ENCODE measurements at places on chromosomes 12 and 14.

- DNase-seq: no peak
Observed at GRCh38 chr14:103748534-103748857, 32.9 kb downstream of the ZFYVE21 start.

GRCh38 chr12:25785134-25785533 is 173.3 kb upstream of the RASSF8 start:
- no peak for DNase-seq

DNA sequence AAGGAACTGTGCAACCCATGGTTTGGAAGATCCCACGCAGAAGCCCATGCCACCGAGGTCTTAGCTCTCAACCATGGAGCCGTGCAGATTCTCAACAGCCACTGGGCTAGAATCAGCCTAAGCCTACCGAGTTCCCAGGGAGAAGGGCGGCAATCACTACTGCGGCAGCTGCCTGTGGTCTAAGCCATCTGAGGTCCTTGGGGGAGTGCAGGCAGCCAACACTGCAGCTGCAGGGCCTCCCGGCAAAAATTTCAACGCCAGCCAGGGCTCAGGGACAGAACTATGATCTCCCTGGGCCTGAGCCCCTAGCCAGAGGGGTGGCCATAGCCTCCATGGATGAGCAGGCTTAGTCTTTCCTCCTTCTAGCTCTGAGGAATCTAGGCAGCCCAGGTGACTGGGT is 156.8 kb upstream of the CLEC14A start:
- DNase-seq: no peak

DNA sequence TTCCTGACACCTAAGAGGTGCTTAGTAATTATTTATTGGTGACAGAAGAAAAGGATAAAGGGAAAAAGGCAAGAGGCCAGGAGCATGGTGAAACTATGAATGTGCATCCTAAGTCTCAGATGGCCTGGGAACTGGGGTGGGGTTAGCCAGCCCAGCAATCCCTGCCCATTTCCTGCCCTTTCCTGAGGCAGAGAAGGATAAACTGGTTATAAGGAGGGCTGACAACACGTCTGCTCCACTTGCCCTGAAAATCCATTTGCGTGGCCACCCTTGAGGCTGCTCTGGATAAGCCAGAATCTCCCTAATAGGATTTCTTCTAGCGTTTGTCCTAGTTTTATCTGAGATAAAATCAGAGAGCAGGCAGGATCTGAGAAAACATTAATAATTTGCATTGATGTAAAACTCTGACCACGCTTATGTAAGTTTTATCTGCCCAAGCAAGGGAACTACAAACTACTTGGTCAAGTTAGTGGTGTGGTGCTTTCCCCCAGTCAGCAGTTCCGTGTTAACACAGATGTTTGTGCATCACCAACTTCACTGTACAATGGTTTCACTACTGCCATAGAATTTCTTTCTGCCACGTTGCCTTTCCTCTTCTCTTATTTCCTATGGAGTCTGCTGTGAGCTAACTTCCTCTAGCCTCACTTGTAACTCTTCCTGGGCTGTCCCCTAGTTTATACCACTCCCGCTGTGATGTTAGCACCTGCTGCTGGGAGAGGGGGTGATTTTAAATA is 392.7 kb downstream of the RPS29 start:
- no peak for DNase-seq

DNA sequence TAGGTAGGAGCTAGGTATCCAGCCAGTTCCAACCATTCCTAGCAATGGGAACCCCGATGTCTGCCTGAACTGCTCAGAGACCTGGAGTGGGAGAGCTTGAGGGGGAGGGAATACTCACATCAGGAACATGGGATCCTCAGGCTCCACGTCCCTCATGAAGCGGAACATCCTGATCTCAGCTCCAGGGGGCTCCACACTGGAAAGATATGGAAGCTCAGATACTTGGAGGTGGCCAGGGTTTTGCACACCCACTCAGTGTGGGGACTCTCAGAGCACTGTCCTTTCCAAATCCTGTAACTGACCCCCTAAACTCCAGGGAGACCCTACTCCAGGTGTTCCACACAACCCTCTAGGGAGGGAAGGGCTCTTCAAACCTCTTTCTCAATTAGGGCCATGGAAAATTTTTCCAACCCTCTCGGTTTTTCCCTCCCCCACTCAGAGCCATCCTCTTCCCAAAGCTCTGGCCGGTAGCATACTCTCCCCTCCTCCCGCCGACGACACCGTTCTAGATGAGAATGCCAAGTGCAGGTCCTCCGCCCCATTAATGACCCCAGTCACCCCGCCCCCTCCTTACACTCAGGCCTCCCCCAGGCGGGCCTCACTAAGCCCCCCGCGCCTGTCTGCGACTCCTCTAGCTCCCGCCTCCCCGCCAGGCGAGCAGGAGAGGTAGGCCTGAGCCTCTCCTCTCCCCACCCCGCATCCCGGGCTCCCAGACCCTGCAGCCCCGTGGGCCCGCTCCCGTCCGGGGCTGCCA is 597 bp downstream of the MLF2 start:
- no peak for DNase-seq

DNA sequence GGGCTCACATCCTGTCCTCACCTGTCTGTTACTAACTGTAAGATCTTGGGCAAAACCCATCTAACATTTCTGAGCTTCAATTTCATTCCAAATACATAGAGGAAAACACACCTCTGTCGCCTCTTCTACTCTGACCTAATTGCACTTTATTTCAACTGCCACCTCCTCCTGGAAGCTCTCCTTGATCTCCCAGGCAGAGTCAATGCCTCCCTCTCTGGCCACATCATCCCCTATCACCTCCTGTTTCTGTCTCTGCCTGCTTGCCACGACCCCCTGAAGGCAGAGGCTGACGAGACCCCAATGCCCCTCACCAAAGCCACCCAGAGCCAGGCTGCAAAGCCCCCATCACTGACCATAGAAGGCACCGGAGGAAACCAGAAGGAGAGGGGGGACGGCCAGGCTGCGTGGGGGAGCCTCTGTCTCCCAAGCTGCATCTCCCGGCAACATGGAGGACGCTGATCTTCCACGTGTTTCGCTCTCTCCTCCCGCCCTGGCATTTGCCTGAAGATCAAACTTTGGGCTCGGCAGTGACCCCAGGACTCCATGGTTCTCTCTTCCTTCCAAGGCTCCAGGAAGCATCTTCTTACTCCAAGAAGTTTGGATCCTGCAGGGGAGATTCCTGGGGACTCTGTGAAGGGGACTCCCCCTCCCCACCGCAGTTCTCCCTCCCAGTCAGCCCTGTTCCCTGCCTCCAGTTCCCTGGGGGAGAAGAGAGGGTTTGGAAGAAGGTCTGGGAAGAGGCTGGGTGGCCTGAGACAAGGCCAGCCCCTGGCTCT is 50.1 kb upstream of the BCL11B start:
- no peak for DNase-seq

GRCh38 chr14:73461478-73462047 is 3.2 kb upstream of the NUMB start:
- no peak for DNase-seq

GRCh38 chr14:71089971-71090370 is 182.7 kb downstream of the PCNX1 start:
- no peak for DNase-seq

- no peak for DNase-seq
Observed at GRCh38 chr14:60315196-60315990, 66.4 kb downstream of the PPM1A start.

DNA sequence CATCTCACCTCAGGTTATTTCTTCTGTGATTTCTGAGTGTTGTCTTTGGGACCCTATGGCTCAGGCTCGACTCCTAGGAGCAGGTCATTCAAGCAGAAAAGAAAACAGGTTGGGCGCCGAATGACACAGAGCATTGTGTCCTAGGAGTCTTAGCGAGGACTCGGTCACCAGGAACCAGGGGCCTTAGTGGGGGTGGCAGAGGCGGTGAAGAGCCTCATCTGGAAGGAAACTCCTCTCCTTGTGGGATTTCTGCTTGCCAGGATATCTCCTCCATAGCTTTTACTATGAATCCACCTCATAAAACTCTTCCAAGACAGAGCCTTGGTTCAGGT is 630 bp downstream of the PLEKHH1 start:
- DNase-seq: no peak

- DNase-seq: no peak
Observed at GRCh38 chr12:160858-161257, 53.1 kb downstream of the SLC6A12 start.

GRCh38 chr14:101891471-101891870 is 72.9 kb upstream of the DYNC1H1 start:
- DNase-seq: no peak

GRCh38 chr14:29650554-29651269 is 276.9 kb downstream of the PRKD1 start:
- no peak for DNase-seq

GRCh38 chr12:92369636-92370035 is 224.0 kb upstream of the BTG1 start:
- no peak for DNase-seq

DNA sequence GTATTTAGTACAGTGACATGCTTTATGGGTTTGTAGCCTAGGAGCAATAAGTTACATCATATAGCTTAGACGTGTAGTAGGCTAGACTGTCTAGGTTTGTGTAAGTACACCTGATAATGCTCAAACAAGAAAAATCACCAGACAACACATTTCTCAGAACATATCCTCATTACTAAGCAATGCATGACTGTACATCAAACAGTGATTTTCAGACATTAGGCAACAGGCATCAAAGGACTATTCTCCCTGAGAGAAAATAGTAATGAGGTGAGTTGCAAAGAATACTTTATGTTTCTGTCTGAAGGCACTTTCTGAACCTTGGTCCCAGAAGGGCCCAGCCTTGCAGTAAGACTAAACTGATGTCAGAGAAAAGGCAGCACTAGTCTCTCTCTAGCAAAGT is 48.4 kb upstream of the SYT10 start:
- DNase-seq: no peak

- no peak for DNase-seq
Observed at GRCh38 chr12:118749646-118750045, 231.7 kb upstream of the SRRM4 start.

- DNase-seq: no peak
Observed at GRCh38 chr12:54300225-54300731, 537 bp downstream of the NFE2 start.

DNA sequence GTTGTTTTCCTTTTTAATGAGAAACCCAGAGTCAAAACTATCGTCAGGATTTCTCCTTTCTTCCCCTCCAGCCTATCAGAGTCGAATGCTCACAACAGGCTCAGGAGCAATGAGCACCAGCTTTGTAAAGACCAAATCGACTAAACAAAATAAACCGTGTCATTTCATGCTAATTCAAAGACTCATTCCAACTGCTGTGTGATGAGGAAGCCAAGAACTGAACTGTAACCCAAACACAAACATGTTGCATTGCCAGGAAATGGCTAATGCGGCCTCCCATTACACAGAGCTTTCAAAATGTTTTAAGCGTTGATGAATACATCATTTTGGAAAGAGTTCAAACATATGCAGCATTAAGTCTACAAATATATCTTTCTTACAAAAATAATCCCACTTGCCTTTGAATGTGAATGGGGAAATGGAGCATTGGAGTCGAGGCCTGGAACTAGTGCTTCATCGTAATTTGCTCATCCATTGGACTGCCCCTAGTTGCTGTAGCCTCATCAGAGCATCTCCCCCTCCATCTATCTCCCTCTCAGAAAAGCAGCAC is 349.5 kb downstream of the GXYLT1 start:
- no peak for DNase-seq

GRCh38 chr12:41899577-41899976 is 245.1 kb downstream of the GXYLT1 start:
- no peak for DNase-seq

GRCh38 chr14:39614297-39614923 is 182.2 kb upstream of the FBXO33 start:
- no peak for DNase-seq

DNA sequence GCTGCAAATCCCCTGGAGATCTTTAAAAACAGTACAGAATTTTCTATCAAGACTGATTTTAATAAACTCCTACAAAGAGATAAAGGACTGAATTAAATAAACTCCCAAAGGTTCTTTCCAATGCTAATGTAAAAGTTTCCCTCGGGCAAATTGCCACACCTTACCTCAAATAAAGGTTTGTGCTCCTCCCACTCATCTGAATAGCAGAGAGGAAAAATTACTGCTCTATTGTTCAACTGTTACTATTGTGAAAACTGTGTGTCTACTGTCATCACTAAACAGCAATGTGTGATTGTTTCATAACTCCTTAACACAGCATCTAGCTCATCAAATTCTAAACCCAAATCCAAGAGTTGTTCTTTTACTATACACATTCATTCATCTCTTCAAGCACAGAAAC is 3.2 kb downstream of the SPTLC2 start:
- DNase-seq: no peak

DNA sequence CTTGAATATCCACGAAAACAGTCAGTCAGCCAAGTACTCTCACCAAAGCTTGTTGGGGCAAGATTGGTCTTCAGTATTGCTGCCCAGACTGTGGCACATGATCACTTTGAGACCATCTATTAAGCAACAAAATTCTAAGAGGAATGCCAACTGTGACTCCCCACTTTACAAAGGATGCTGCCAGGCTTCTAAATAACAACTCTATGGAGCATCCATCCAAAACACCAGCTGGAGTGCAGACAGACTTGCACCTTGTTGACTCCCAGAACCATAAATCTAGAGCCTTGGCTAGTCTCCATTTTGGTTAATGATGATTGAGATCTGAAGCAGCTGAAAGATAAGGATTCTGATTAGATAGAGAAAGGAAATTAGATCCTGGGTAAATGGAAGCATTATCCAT is 132.8 kb downstream of the DIO2 start:
- DNase-seq: no peak

DNA sequence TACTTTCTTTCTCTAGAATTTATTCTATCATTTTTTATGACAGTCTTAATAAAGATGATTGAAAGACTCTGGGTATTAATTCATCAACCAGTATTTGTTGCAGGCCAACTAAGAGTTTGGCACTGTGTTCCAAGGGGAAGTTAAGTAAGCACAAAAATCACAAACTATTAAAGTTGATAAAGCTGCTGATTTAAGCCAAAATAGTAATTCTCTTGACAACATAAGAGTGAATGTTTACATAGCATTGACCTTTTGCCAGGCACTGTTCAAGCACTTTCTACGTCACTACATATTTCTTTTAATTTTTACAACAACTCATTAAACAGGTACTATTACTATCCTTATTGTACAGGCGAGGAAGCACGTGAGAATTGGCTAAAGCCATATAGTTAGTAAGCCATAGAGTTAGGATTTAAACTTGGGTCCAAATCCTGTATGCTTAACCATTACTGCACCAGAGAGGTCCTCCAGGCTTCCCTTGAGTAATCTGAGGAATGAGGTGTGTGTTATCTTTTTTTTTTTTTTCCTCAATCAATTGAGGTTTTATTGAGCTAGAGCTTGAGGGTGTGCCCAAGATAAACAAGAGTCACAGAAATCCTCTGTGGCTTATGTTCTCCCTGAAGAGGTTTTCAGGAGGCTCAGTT is 1009.6 kb downstream of the DIO2 start:
- no peak for DNase-seq

DNA sequence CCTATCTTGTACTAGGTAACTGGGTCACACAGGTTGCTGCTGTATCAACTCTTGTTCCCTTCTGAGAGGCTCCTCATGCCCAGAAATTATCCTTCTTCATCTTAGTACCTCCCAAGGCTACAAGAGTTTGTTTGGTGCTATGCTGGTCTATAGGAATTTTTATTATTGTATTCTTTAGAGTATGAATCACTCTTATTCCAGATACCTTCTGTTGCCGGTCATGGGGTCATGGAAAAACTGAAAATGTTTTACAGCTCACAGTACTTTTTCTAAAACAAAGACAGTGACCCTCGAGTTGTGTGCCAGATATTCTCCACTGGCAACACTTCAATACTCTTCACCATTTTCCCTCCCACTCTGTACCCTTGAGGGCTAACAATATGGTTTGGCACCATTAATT is 1598.0 kb upstream of the TMEM132C start:
- no peak for DNase-seq
